ENCODE measurements at places on chromosomes 4 and X. TPM values are rescaled to one million over a fixed set of nuclear protein-coding genes. Genes with fewer than 3 reads are reported as not detected.

GAGE12F gene
- not detected for total RNA-seq

NAP1L2 gene
- total RNA-seq, result 0.86 TPM

VEGFC gene
- 16.8 TPM for total RNA-seq

OPRPN gene
- not detected for total RNA-seq

TEX11 gene
- not detected for total RNA-seq

GYPE gene
- total RNA-seq, result not detected

JCHAIN gene
- not detected for total RNA-seq

FANCB gene
- total RNA-seq, result 3.4 TPM

NEIL3 gene
- 11.7 TPM for total RNA-seq

RAB41 gene
- not detected for total RNA-seq

COL4A6 gene
- total RNA-seq, result 15.5 TPM
